Astrocyte of the cerebellum (primary cell): ENCODE measurements at places on chromosomes 11 and 22.

DNA sequence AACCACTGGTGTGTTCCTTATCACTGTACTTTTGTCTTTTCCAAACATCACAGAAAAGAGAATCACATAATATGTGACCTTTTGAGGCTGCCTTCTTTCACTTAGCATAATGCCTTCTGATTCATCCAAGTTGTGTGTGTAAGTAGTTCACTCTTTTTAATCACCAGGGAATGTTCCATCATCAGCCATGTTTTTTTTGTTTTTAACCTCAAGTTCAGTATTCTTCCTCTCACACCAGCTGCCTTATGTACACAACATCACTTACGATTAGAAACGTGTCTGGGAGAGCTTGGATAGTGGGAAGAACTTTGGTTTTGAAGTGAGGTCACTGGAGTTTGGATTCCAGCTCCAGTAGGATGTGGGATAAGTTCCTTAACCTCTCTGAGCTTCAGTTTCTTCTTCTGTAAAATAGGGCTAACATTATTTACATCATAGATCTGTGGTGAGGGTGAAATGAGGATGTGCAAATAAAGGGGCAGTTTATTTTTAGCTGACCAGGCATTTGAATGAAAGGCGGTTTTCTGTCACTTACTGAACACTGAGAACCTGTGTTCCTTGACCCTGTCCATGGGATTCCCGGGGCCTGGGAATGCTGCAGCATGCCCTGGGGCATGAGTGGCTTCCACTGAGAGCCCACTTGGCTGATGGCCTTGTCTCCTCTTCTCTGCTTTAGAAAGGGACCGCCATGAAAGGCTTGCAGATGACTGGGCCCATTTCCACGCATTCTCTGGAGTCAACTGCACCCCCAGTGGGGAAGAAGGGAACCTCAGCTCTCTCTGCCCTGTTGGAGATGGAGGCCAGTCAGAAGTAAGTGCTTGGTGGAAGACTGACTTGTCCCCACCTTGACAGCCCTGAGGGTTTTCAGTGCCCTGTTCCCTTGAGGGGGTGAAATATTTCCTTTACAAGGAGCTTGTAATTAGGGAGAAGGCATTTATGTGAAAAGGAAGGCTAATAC lies 92.6 kb downstream of the DEPDC5 start:
- DNase-seq, result no peak

DNA sequence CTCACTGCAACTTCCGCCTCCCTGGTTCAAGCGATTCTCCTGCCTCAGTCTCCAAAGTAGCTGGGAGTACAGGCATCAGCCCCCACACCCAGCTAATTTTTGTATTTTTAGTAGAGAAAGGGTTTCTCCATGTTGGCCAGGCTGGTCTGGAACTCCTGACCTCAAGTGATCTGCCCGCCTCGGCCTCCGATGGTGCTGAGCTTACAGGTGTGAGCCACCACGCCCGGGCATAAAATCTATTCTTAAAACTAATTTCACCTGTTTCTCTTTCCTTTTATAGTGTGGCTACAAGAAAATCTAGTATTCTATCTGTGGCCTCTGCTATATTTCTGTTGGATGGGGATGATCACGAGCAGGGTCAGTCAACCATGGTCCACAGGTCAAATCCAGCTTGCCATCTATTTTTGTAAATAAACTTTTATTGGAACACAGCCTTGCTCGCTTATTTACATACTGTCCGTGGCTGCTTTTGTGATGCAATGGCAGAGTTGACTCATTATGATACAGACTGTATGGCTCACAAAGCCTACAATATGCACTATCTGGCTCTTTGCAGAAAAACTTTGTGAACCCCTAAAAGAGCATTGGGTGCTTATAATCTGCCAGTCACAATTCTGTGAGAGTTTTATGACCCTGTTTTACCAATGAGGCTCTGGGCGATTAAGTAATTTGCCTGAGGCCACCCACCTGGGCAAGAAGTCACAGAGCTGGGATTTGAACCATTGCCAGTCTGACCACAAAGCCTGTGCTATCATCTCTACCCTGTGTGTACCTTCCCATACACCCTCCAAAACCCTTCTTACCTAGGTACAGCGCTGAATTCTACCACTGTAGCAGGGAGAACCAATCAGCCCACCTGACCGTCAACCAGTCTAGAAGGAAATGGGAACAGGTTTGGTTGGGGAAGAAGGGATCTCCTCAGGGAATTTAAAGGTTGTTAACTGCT lies 28.3 kb downstream of the SLC1A2 start:
- peak; percentile 16 for DNase-seq

DNA sequence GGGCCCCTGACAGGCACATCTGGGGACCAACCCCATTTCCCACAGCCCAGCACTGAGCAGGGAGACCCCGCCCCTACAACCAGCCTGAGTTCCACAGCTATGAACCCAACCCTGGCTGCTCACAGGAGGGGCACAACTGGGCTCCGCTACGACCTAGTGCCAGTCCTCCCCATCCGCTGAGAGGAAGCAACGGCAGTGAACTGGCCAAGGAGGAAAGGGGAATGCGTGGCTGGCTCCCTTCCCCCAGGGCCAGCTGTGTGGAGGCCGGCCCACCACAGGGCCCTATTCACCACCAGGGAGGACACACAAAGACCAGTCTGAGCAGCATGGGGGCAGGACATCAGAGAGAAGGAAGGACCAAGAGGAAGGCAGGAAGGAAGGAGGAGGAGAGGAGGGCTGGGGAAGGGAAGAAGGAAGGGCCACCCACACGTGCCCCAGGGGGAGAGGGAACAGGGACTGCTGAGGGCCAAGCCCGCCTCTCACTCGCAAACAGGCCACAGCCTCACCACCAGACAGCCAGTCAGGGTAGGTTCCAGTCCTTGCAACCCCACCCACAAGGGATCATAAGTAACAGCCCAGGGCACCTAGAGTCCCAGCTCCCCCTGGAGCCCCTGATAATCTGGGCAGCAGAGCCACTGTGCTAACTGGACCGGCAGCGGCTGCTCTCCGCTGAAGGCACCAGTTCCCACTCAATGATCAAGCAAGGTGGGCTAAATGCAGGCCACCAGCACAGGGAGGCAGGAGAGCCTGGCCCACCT lies 8.5 kb upstream of the GAL3ST1 start:
- no peak for DNase-seq

GRCh38 chr11:372809-373715 lies 3.8 kb downstream of the B4GALNT4 start:
- DNase-seq, result no peak

GRCh38 chr11:109853156-109853776 lies 239.9 kb upstream of the ZC3H12C start:
- DNase-seq, result peak; percentile 84

DNA sequence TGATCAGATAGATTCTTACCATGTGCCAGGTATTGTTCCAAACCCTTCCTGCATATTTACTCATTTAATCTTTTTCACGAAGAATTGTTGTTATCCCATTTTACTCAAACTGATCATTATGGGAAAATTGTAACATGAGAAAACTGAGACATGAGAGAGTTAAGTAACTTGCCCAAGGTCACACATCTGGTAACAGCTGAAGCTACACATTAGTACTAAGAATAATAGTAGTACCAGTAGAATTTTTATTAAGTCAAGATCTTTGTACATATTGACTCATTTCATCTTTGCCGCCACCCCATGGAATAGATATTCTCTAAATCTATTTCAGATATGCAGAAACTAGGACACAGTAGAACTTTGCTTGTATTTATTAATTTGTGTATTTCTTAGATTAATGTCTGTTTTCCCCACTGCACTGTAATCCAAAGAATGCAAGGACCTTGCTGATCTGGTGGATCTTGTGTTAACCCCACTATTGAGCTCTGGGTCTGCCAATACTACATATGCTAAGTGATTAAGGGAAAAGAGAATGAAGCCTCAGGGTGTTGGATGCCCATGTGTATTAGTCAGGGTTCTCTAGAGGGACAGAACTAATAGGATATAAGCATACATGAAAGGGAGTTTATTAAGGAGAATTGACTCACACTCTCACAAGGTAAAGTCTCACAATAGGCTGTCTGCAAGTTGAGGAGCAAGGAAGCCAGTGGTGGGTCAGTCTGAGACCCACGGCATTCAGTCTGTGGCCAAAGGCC lies 72.8 kb downstream of the PARVA start:
- DNase-seq, result no peak

DNA sequence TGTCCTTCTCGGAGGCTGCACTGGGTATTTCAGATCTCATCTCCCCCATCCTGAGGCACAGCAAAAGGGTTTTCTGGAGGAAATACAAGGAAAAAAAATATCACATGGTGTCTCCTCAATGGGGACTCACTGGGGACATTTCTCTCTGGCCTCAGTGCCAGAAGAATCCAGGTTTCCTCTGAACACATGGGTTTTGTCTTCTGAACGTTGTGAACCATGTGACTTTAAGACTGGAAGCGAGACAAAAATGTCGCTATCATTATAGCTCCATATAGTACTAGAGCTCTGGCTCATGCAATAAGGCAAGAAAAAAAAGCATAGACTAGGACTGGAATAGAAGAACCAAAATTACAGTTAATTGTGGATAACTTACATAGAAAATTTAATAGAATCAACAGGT lies 44.9 kb upstream of the RFPL3 start:
- DNase-seq, result no peak

DNA sequence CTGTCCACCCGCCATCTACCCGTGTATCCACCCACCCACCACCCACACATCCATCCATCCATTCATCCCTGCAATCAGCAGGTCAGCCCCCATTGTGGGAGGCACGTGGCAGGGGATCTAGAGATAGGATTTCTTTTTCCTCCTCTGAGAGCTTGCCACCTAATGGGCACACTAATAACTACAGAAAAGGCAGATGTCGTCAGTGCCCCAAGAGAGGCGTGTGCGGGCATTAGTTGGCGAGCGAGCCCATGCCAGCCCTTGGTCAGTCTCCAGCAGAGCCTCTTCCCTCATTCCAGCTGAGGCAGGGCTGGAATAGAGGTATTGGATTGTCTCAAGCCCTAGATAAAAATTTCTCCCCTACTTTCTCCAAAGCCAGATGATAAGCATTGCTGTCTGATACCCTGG lies 9.7 kb downstream of the USP2 start:
- no peak for DNase-seq

- DNase-seq, result no peak
Observed at GRCh38 chr11:86301742-86302091, 323 bp upstream of the HIKESHI start.

GRCh38 chr11:108218912-108219783 lies 3.3 kb downstream of the NPAT start:
- no peak for DNase-seq

DNA sequence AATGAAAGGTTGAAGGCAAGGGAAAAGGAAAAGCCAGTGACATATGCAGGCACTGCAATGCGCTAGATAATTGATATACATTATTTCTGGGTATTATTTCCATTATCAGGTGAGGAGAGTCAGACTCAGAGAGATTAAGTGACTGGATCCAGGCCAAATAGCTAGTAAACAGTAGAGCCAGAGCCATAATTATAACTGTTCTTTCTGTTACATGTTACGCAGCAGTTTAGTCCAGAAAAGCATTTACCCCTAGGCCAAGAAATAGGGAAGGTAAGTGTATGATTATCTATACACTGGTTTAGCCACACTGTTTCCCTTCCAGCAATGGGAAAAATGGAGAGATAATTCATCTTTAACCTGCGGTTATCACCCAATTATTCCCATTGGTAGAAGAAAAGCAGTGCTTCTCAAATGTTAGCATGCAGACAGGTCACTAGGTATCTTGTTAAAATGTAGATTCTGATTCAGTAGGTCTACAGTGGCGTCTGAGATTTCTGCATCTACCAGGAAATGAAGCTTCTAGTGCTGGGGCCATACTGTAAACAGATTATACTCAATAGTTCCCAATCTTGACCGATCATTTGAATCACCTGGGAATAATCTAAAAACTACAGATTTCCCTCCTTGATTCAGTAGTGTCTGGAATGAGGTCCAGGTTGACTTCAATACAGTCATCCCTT lies 69.4 kb downstream of the RBFOX2 start:
- DNase-seq, result no peak

DNA sequence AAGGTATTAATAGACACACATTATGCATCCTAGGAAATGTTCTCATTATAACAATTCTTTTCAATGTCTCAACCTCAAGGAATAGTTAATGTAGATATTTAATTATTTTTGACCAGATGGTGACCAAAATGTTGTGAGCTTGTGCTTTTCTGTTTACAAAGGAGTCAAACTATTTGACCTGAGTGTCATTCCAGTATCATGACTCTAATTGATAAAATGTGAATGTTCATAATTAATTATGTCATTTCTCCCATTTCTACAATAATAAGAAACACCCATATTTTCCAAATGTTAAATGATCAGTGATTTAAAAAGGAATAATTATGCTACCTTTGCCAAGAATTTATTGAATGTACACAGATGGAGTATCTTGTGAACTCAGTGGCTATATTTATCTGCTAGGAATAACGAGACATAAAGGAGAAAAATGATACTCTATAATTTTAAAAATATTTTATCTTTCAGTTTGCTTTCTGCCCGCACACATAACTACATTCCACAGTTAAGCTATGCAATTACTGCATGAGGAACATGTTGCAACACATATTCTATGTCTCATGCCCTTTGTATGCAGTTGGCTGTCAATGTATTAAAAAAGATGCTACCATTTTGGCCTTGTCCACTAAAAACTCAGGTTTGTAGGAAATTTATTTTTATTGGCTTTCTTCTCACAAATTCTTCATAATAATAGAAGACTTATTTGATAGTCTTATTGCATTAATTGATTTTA lies 376.7 kb upstream of the CCDC179 start:
- no peak for DNase-seq

DNA sequence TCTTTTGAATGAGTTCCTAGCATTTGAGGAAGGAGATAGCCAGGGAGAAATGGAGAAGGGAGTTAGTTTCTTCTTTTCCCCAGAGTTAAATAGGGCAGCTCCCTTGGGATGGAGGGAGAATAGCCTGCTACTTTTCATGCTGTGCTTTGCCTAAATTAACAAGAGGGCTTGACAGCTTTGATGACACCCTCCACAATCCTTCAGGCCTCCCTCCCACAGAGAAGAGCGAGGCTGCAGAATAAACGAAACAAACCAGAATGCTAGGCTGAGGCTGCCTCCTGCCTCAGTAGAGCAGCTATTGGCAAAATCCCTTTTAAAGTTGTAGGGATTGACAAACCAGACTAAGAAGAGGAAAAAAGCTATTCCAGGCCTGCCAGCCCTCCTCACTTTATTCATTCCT lies 94.6 kb downstream of the C11orf58 start:
- no peak for DNase-seq

- DNase-seq, result no peak
Observed at GRCh38 chr22:39129746-39130145, 22.7 kb downstream of the CBX7 start.
